ENCODE measurements at places on chromosomes 13 and 19. TPM values are rescaled to one million over a fixed set of nuclear protein-coding genes. Genes with fewer than 3 reads are reported as not detected.

DNA sequence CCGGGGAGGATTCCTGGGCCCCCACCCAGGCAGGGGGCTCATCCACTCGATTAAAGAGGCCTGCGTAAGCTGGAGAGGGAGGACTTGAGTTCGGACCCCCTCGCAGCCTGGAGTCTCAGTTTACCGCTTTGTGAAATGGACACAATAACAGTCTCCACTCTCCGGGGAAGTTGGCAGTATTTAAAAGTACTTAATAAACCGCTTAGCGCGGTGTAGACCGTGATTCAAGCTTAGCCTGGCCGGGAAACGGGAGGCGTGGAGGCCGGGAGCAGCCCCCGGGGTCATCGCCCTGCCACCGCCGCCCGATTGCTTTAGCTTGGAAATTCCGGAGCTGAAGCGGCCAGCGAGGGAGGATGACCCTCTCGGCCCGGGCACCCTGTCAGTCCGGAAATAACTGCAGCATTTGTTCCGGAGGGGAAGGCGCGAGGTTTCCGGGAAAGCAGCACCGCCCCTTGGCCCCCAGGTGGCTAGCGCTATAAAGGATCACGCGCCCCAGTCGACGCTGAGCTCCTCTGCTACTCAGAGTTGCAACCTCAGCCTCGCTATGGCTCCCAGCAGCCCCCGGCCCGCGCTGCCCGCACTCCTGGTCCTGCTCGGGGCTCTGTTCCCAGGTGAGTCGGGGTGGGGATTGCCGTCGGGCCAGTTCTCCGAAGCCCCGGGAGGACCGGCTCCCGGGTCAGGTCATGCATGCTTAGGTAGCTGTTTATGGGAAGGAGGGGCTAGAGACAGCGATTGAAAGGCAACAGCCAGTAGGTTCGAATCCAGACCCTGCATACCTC lies at the start of gene ICAM1:
TSS of gene ICAM1 (plus strand) at position 505 of the 779 bp plus-strand sequence. CDS start at position 545, 40 bp downstream.
- peaks cover 20% of the 10 kb centered on the region for H3K36me3 ChIP-seq
- H3K4me3 ChIP-seq, result peak within 1 kb of the TSS; percentile 80
- H3K4me1 ChIP-seq, result peaks cover 18% of the 10 kb centered on the region
- peak; percentile 95 for DNase-seq
- H3K27me3 ChIP-seq, result no peaks in the 10 kb centered on the region

DNA sequence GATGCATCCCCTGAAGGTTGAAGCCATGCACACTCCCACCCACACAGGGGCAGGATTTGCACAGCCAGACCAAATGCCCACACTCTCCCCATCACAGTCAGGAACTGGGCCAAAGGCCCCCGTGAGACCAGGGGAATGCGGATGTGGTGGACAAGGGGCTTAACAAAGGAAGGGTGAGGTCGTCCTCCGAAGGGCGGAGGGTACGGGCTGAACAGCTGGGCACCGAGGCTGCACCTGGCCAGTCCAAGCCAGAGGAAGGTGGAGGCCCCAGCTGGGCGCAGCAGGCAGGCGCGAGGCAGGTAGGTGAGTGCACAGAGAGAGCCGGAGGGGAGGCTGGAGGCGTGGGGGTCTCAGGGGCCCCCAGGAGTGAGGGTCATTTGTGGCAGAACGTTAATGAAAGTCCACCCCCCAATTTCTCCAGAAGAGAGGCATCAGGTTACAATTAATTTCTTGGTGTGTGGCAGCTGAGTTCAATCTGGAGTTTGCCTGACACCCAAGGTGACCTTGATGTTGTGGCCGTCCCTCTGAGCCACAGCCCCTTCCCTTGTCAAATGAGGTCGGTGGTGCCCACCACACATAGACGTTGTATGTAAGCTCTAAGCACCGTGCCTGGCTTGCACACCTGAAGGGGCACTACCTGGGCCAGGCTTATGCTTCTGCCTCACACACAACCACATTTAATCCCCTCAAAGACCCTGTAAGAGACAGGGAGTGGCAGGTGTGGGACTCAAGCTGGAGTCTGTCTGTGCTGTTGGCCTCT lies 2.9 kb downstream of the KLK15 start:
- no peak for DNase-seq
- peaks cover 4% of the 10 kb centered on the region for H3K4me1 ChIP-seq
- H3K27me3 ChIP-seq, result peaks cover 12% of the 10 kb centered on the region
- H3K36me3 ChIP-seq, result no peaks in the 10 kb centered on the region
- no peak overlapping the region for H3K27ac ChIP-seq

GRCh38 chr19:28498404-28498976 lies 714.5 kb downstream of the UQCRFS1 start:
- H3K36me3 ChIP-seq, result no peaks in the 10 kb centered on the region
- H3K27ac ChIP-seq, result no peak overlapping the region
- DNase-seq, result no peak
- no peak overlapping the region for H3K4me3 ChIP-seq

GRCh38 chr13:84946192-84946591 lies 853.0 kb downstream of the SLITRK6 start:
- DNase-seq, result no peak
- no peaks in the 10 kb centered on the region for H3K36me3 ChIP-seq
- no peak overlapping the region for H3K27ac ChIP-seq
- no peaks in the 10 kb centered on the region for H3K4me1 ChIP-seq

DNA sequence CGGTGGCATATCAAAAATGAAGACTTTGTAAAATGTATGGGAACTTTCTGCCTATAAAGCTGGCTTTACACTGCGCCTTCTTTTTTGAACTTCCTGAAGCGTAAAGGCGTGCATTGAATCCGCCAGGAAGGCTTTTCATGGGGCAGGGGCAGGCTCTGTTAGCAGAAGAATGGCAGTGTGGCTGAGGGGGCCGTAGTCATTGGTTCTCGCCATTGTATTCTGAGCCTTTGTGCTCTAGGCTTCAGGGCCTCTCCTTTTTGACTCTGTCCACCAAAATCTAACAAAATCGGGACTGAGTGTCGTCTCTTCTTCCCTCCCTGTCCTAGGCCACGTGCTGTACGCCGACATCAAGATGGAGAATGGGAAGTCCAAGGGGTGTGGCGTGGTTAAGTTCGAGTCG lies 14.1 kb downstream of the PRAM1 start:
- no peaks in the 10 kb centered on the region for H3K27me3 ChIP-seq
- no peak overlapping the region for H3K27ac ChIP-seq

GRCh38 chr19:45767410-45767880 lies 1.6 kb downstream of the SIX5 start:
- no peaks in the 10 kb centered on the region for H3K27me3 ChIP-seq
- H3K27ac ChIP-seq, result peak overlapping the region; percentile 92
- H3K36me3 ChIP-seq, result no peaks in the 10 kb centered on the region
- H3K4me3 ChIP-seq, result peak overlapping the region; percentile 69
- peak; percentile 87 for DNase-seq

DNA sequence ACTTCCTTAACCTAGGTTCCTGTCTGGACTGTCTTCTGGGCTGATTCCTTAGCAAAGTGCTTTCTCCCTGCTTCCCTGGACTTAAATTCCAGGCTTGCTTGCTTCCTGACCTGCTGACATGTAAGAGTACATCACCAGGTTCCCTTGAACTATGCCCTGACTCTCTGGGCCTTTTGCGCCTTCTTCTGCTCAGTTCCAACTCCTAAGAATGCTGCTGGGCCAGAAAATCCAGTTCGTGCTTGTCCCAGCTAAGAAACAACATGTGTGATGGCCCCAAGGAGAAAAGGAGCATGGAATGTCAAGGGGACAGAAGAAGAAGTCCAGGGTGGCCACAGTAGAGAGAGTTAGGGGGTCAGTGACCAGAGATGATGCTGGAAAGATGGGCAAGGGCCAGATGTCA lies 42.6 kb upstream of the MBNL2 start:
- no peak overlapping the region for H3K4me3 ChIP-seq
- no peaks in the 10 kb centered on the region for H3K27me3 ChIP-seq
- H3K4me1 ChIP-seq, result no peaks in the 10 kb centered on the region

- H3K4me3 ChIP-seq, result no peak overlapping the region
- H3K36me3 ChIP-seq, result no peaks in the 10 kb centered on the region
- no peak overlapping the region for H3K27ac ChIP-seq
- no peaks in the 10 kb centered on the region for H3K4me1 ChIP-seq
Measured at GRCh38 chr13:21164631-21165030, 11.7 kb downstream of the SKA3 start.

DNA sequence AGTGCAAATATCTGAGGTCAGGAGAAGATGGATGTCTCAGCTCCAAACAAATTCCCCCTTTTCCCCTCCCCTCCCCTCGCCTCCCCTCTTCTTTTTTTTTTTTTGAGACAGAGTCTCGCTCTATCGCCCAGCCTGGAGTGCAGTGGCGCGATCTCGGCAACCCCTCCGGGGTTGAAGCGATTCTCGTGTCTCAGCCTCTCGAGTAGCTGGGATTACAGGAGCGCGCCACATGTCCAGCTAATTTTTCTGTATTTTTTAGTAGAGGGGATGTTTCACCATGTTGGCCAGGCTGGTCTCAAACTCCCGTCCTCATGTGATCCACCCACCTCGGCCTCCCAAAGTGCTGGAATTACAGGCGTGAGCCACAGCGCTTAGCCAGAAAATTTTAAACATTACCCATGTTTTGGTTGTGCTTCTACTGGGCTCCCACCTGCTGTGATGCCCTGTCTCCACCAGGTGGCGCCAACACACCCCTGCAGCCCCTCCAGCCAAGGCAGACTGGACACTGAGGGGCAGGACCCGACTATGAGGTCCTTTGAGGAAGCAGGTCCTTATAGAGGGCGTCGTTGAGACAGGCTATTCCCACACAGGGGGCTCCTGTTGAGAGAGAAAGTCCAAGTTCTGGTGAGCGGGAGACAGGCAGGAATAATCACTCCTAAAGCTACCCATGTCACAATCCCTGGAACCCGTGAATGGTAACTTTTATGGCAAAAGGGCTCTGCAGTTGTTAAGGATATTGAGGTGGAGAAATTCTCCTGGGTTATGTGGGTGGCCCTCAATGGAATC lies 6.3 kb downstream of the ERICH4 start:
- DNase-seq, result peak; percentile 86
- H3K4me1 ChIP-seq, result no peaks in the 10 kb centered on the region
- H3K36me3 ChIP-seq, result no peaks in the 10 kb centered on the region
- no peak overlapping the region for H3K27ac ChIP-seq
- H3K4me3 ChIP-seq, result peak overlapping the region; percentile 6

- H3K4me3 ChIP-seq, result no peak overlapping the region
- DNase-seq, result no peak
- no peak overlapping the region for H3K27ac ChIP-seq
- no peaks in the 10 kb centered on the region for H3K36me3 ChIP-seq
- no peaks in the 10 kb centered on the region for H3K27me3 ChIP-seq
Measured at GRCh38 chr13:86269511-86269910, 470.3 kb upstream of the SLITRK6 start.

DNA sequence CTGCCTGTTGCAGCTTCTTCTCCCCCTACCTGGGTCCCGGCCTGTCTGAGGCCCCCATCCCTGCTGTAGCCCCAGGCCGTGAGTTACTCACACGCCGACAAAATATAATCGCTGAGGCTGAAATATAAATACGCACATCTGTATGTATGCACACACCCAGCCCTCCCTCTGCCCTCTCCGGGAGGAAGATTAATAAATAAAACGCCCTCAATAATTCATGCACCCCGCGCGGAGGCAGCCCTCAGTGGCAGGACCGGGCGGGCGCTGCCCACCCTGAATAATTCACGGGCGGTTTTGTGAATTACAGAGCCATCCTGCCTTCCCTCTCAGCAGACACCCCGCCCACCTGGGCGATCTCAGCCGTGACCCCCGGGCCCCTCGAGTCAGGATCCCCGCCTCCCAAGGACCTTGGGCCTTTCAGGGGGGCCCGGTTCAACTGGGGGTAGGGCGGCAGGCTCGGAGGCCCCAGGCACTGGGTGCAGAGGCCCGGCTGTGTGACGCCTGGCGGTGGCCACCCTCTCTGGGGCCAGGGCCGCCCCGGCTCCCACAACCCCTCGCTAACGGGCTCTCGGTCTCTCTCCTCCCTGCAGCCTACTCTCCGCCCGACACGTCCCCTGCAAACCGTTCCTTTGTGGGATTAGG lies 24.2 kb downstream of the SMIM24 start:
- H3K4me3 ChIP-seq, result no peak overlapping the region
- H3K4me1 ChIP-seq, result peaks cover 26% of the 10 kb centered on the region
- no peak overlapping the region for H3K27ac ChIP-seq
- no peak for DNase-seq

- H3K4me1 ChIP-seq, result no peaks in the 10 kb centered on the region
- H3K36me3 ChIP-seq, result no peaks in the 10 kb centered on the region
- DNase-seq, result no peak
- no peak overlapping the region for H3K4me3 ChIP-seq
- no peaks in the 10 kb centered on the region for H3K27me3 ChIP-seq
Measured at GRCh38 chr13:83311886-83312577, 570.2 kb downstream of the SLITRK1 start.

GRCh38 chr13:101649488-101650126 lies 197.1 kb downstream of the ITGBL1 start:
- H3K4me3 ChIP-seq, result no peak overlapping the region
- H3K27ac ChIP-seq, result no peak overlapping the region
- H3K4me1 ChIP-seq, result no peaks in the 10 kb centered on the region
- DNase-seq, result no peak
- H3K36me3 ChIP-seq, result no peaks in the 10 kb centered on the region

DNA sequence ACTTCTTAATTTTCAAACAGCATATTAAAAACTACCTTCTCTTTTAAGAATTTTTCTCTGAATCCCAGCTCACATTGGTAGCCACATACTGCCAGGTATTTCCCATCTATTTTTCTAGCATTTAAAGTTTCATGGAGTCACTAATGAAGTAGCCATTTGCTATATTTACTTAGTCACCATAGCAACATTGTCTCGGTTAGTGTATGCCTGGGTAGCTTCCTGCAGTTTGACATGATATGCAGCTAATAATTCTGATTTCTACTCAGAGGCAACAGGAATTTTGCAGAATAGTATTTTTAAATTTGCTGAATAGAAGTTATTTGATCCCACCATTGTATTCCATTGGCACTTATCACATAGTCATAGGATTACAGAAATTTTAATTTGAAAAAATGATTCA lies 30.9 kb upstream of the KCTD4 start:
- no peak overlapping the region for H3K4me3 ChIP-seq
- H3K4me1 ChIP-seq, result no peaks in the 10 kb centered on the region
- DNase-seq, result no peak

DNA sequence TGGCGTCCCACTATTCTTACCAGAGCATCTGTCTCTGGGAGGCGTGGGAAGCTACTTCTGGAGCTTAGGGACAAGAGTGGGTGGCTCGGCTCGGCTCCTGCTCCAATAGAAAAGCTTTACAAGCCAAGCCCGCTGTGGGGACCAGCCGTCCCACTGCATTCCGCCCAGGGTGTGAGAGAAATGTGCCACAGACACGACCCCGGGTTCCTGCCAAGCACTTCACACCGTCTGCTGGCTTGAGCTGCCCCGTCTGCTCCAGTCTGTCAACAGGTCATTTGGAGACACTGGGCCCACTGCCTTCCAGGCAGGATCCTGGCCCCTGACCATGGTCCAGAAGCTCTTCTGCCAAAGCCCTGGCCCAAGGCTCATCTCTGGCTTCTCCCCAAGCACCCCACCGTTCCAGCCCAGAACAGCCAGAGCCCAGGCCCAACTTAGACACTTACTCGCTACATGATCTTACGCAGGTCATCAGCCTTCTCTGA lies 6.5 kb upstream of the FKRP start:
- H3K4me1 ChIP-seq, result peaks cover 47% of the 10 kb centered on the region
- H3K27me3 ChIP-seq, result no peaks in the 10 kb centered on the region
- H3K4me3 ChIP-seq, result no peak overlapping the region
- H3K36me3 ChIP-seq, result peaks cover 42% of the 10 kb centered on the region

- no peak for DNase-seq
- no peaks in the 10 kb centered on the region for H3K27me3 ChIP-seq
- H3K27ac ChIP-seq, result no peak overlapping the region
- H3K4me3 ChIP-seq, result no peak overlapping the region
- H3K36me3 ChIP-seq, result peaks cover 60% of the 10 kb centered on the region
Measured at GRCh38 chr13:110634558-110634957, 19.2 kb downstream of the NAXD start.

Gene CGB7
- total RNA-seq, result 0.43 TPM

Gene PLVAP
- 174 TPM for total RNA-seq

Gene CEACAM1
- 13.1 TPM for total RNA-seq

Gene PSPN
- 1.7 TPM for total RNA-seq
